ENCODE measurements at places on chromosomes 1 and 21. TPM values are rescaled to one million over a fixed set of nuclear protein-coding genes. Genes with fewer than 3 reads are reported as not detected.

FOXO6 gene
- total RNA-seq = 1.1 TPM

ZFP69 gene
- total RNA-seq = 1.2 TPM

DNA sequence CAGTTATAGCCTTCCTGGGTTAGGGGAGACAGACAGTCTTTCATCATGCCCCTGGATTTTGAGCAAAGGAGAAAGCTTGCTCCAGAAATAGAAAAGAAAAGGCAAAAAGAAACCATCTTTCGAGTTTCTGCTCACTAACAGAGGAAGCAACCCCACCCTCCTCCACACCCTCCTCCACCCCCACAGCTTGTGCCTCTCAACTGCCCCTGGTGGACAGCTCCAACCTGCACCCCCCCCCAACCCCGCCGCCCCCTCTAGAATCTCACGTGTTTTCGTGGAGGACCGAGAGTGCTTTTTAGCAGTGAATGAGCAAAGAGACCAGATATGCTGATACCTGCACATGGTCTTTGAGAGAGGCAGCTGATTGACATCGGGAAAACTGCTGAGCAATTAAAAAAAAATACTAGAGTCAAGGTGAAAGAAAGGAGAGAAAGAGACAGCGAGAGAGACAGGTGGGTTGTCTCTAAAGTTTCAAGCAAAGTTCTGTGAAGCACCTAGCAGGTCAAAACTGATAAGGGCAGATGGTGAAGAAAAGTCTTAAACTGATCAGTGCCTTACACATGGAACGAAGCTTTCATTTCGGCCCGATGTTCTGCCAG, 358.3 kb downstream of the KIF26B start:
- no peak for DNase-seq
- H3K36me3 ChIP-seq = no peaks in the 10 kb centered on the region
- H3K4me1 ChIP-seq = no peaks in the 10 kb centered on the region
- H3K27ac ChIP-seq = no peak overlapping the region
- H3K4me3 ChIP-seq = no peak overlapping the region
- no peaks in the 10 kb centered on the region for H3K27me3 ChIP-seq

- no peaks in the 10 kb centered on the region for H3K36me3 ChIP-seq
- no peaks in the 10 kb centered on the region for H3K27me3 ChIP-seq
- DNase-seq = no peak
- H3K4me3 ChIP-seq = no peak overlapping the region
- no peak overlapping the region for H3K27ac ChIP-seq
- no peaks in the 10 kb centered on the region for H3K4me1 ChIP-seq
These were observed 112.3 kb upstream of the TRABD2B start for GRCh38 chr1:48109390-48110013.

DNA sequence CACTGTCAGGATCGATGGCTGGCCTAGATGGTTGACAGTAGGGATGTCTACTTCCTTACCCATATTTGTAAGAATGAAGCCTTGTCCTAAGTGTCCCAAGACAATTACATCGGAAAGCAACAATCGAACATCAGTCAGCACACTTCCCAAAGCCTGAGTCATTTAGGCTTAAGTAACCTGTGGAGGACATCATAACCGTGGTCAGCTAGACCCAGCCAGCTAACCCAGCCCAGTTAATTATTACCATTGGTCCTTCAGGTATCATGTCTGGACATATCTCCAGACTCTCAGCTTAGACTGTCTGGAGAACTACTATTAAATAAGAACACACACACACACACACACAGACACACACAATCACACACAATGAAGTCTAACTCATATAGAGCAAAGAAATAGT, 264.7 kb downstream of the TRABD2B start:
- no peak overlapping the region for H3K4me3 ChIP-seq
- H3K27me3 ChIP-seq = no peaks in the 10 kb centered on the region
- DNase-seq = no peak
- H3K4me1 ChIP-seq = no peaks in the 10 kb centered on the region

DNA sequence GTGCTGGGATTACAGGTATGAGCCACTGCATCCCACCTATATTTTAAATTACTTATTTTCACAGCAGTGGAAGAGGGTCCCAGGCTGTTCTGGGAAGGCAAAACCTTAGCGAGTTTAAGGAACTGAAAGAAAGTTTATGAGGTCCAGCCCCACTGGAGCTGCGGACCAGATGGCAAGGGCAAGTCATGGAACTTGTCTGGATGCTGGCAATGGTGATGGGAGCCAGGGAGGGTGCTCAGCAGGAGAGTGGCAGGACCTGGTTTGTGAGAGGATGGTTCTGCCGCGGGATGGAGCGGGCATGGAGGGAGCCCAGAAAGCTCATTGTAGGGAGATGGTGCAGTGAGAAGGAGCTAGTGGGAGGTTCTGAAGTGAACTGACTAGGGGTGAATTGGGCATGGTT, 50.6 kb upstream of the SLC45A1 start:
- no peaks in the 10 kb centered on the region for H3K36me3 ChIP-seq
- no peak for DNase-seq
- H3K27ac ChIP-seq = no peak overlapping the region
- no peaks in the 10 kb centered on the region for H3K4me1 ChIP-seq

DNA sequence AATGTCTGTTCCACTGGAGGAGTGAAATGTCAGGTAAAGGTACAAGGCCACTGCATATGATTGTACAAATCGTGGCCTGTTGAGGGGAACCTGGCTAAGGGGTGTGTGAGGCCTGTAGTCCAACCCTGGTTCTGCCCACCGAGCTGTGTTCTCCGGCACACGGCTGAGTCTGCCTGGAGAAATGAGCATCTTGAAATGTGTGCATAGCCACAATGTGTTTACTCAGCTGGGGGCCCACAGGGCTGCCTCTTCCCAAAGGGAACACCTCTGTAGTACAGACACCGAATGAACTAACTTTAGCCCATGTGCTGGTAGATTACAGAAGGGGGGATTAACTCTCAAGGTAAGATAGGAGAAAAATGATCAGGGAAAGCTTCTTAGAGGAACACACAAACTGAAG, 30.2 kb downstream of the AK4 start:
- no peak overlapping the region for H3K4me3 ChIP-seq
- no peaks in the 10 kb centered on the region for H3K27me3 ChIP-seq
- no peak for DNase-seq
- no peaks in the 10 kb centered on the region for H3K4me1 ChIP-seq
- H3K36me3 ChIP-seq = no peaks in the 10 kb centered on the region

DNA sequence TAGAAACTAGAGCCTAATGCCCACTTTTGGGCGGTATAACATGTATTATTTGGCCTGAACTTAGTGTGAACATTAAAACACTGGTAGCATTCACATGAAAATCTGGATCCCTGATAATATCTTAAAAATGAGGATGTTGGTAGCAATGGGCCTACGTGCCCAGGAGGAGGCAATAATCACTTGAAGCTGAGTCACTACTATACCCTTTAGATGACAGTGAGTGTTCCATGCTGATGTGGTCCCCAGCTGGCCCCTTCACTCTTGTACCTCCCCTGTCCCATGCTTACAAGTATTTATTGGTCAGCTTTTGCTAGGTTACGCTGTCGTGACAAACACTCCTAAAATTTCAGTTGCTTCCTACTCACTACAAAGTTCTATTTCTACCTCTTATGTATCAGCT, 23.0 kb upstream of the POU2F1 start:
- DNase-seq = no peak
- H3K27ac ChIP-seq = no peak overlapping the region
- H3K4me1 ChIP-seq = no peaks in the 10 kb centered on the region
- H3K36me3 ChIP-seq = no peaks in the 10 kb centered on the region
- H3K4me3 ChIP-seq = no peak overlapping the region
